ENCODE measurements at places on chromosomes 11 and 22.
A peak's percentile ranks its signal among the peaks of the same experiment; 100 is the strongest.

GRCh38 chr11:12284316-12285050 is 92.9 kb upstream of the PARVA start:
- no peak for DNase-seq

- DNase-seq = no peak
Measured at GRCh38 chr22:27075891-27076290, 418.5 kb downstream of the MIAT start.

DNA sequence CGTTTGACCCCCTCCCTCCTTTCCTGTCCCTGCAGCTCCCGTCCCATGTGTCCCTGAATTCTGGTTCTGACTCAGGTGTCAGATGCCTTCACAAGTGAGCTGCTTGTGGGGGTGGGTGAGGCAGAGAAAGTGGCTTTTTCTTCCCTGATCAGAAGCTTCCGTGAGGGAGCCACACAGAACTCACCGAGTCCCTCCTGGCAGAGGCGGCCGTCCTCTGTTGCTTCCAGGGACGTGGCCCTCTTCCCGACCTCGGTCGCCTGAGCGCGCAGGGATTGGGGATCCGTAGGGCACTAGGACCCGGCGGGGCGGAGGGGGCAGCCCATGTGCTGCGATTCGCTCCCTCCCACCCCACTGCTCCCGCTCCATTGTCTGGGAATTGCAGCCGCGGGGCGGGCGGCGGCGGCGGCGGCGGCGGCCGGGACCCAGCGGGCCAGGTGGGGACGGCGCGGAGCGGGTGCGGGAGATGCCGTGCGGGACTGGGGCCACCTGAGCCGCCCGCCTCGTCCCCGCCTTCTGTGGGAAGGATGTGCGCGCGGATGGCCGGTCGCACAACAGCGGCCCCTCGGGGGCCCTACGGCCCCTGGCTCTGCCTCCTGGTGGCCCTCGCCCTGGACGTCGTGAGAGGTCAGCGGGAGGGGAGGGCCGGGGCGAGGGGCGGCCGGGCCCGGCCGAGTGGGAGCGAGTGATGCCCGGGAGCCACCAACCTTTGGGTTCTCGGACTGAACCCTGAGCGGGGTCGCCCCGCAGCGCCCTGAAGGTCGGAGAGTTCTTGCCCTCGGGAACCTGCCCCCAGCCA is at the start of gene TMEM132A:
TMEM132A (plus strand) TSS at position 351 of the 796 bp plus-strand sequence; CDS start at position 525, 174 bp downstream.
- DNase-seq = peak; percentile 38

- DNase-seq = no peak
Measured at GRCh38 chr11:69540118-69541000, 58.9 kb downstream of the LINC01488 start.

- no peak for DNase-seq
Measured at GRCh38 chr11:83007909-83008580, 63.7 kb downstream of the RAB30 start.

DNA sequence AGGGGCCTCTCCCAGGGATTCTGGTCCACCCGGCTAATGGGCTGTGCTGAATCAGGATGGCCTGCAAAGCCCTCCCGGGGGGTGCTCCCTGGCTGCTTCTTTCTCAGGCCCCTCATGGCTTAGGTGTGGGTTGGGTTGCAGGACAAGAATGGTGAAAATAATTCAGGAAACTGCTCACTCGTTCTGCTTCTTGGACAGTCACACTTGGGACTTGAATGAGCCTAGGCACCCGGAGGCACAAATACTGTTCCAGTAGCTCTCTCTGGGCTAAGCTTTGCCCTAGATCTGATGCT is 83.2 kb downstream of the TRIM29 start:
- DNase-seq = no peak

- DNase-seq = no peak
Measured at GRCh38 chr22:22520667-22521602, 865 bp upstream of the ZNF280A start.

GRCh38 chr11:133951327-133952198 is 5.2 kb downstream of the IGSF9B start:
- no peak for DNase-seq

DNA sequence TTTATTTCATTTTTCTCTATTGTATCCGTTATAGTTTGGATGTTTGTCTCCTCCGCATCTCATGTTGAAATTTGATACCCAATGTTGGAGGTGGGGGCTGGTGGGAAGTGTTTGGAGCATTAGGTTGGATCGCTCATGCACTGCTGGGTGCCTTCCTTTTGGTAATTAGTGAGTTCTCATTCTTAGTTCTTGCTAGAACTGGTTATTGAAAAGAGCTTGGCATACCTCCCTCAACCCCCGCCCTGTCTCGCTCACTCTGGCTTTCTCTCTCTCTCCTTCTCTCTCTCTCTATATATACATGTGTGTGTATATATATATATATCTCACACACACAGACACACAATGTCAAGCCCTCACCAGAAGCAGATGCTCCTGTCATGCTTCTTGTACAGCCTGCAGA is 978.7 kb downstream of the DLG2 start:
- no peak for DNase-seq

DNA sequence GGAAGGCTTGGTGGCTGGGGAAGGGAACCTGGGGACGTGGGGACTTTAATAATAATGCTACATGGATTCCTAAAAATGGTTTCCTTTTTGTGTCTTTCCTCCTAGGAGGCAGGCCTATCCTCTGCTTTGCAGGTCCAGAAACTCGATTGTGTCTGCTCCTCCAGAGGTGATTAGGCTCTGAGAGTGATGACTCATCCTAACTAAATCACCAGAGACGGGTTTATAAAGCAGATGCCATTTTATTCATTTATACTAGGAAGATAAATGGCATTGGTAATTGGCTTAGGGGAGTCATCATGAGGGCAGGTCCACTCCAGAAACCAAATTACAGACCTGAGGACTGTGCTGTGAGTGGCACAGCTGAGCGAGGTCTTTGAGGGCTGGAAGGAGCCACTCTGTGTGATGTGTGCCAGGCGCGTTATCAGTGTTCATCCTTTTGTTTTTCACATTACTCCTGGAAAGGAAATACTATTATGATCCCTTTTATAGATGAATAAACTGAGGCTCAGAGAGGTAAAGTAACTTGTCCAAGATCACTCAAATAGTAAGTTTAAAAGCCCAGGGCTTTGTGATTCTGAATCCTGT is 7.1 kb downstream of the NLRX1 start:
- DNase-seq = no peak

- DNase-seq = no peak
Measured at GRCh38 chr11:44581246-44581645, 15.8 kb downstream of the CD82 start.

DNA sequence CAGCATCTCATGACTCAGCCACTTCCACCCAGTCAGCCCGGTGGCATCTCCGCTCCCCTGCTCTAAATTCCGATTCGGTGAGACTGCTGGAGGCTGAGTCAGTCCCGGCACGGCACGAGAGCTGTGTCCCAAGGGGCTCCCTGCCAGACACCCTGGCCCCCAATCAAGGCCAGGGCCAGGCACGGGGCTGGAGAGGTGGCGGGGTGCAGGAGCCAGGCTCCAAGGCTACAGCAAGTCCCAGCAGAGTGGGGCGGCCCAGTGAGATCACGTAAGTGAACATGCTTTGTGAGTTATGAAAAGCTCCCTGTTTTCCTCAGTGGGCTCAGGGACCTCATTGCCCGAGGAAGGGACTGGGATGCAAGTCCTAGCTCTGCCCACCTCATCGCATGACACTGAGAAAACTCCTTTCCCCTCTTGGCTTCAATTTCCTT is 3.0 kb downstream of the C11orf68 start:
- no peak for DNase-seq

- no peak for DNase-seq
Measured at GRCh38 chr11:57622263-57622662, 24.8 kb downstream of the SERPING1 start.

GRCh38 chr11:65425105-65425970 is 2.7 kb downstream of the NEAT1 start:
- DNase-seq = peak; percentile 37

GRCh38 chr11:65954771-65955170 is 6.8 kb upstream of the SART1 start:
- DNase-seq = no peak

GRCh38 chr11:116946414-116946813 is 109.0 kb upstream of the APOA1 start:
- no peak for DNase-seq

DNA sequence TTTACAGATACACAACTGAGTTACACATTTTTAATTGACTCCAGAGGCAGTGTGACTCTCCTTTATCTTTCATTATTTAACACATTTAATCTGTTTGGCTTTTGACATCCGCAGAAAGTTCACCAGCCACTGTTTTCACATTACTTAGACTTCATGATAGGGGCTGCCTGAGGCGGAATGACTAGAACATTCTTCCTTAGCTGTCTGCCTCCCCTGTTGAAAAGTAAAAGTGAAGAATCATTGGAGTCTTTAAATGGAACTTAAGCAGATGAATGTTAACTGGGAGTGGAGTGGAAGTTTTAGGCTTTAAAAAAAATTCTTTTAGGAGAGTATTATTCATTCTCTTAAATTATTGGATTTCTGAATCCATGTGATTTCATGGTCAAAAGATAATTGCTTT is 229.2 kb upstream of the MTNR1B start:
- no peak for DNase-seq

GRCh38 chr11:3183523-3183922 is 18.4 kb upstream of the OSBPL5 start:
- DNase-seq = no peak

DNA sequence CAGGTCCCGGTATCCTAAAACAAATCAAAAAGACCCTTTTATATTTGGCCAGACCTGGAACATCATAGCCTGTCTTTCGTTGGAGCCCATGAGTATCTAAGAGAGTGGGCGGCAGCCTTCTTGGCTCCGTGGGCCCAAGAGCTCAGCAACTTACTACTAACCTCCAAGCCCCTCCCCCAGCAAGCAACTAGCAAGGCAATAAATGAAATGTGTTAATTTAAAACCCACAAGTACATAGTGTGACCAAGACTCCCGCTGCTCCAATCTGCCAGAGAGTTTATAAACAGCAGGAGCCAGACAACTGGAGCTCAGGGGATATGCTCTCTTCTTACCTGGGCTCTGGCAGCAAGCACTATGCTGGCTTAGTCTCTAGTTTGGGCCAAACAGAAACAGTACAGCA is 40.8 kb upstream of the CYP2D6 start:
- no peak for DNase-seq

DNA sequence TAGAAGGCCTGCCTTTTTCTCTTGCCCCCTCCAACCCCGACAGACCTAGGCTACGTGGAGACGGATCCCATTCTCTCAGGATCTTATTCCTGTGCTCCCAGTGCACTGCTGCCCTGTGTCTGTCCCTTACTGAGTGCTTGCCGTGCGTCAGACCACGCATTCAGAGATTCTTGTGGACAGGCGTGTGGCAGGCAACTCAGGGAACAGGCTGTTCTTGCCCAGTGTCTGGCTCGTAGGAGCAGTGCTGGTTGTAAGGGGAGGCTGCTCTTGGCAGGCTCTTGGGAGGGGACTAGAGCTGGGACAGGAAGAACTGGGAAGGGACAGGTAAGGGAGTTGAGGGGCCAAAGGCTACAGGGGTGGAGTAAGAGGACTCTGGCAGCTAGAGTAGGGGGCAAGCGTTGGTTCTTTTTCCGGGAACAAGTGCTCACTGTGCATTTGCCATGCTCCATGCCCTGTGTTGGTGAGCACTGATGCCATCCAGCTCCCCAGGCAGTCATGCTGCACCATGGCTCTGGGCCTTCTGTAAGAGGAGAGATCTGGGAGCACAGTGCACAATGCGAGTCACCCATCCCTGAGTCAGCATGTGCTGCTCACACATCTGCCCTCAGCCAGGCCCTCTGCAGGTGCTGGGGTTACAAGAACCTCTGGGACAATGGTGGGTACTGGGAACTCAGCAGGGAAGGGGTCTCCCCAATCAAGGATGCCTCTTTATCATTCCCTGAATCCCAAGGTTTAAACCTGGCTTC is 119.1 kb downstream of the TBC1D22A start:
- no peak for DNase-seq

- no peak for DNase-seq
Measured at GRCh38 chr11:20070459-20070858, 89.8 kb downstream of the DBX1 start.

DNA sequence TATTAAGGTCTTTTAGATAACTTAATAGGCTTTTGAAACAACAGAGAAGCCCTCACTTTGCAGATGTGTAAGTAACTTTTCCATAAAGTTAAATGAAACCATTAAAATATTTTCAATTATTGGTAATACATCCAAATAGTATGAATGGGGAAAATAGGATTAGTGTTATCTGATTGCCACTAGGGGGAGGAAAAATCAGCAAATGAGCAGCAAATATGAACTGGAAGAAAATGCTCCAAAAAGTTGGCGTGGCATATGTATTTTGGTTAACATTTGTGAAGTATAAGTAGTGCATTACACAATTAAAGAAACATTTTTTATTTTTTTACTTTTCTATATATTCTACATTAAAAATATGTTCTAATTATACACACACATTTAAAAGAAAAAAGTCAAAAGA is 259.8 kb upstream of the ANO5 start:
- no peak for DNase-seq

DNA sequence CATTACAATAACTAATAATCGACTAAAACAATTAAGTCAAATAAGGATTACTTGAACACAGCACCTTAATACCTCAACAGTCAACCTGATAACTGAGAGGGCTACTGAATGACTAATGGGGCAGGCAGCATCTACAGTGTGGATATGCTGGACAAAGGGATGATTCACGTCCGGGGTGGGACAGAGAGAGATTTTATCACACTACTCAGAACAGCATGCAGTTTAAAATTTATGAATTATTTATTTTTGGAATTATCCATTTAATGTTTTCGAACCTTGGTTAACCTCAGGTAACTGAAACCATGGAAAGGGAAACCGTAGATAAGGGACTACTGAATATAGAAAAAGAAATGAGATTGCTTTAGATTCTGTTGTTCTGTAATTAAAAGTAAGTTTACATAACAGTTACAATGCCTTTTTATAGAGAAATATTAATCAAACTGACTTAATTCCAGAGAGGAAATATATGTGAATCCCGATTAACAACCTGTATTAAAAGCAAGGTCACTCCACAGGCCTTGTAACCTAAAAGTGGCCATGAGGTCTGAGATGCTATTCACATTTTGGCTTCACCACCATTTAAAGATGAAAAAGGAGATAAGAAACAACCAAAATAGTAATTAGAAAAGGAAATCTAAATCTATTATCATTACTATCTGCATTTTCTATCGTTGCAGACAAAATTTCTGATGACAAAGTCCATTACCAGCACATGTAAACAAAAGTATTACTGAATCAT is 119.0 kb upstream of the TP53AIP1 start:
- DNase-seq = no peak

- no peak for DNase-seq
Measured at GRCh38 chr11:33697997-33698396, 2.6 kb downstream of the C11orf91 start.

DNA sequence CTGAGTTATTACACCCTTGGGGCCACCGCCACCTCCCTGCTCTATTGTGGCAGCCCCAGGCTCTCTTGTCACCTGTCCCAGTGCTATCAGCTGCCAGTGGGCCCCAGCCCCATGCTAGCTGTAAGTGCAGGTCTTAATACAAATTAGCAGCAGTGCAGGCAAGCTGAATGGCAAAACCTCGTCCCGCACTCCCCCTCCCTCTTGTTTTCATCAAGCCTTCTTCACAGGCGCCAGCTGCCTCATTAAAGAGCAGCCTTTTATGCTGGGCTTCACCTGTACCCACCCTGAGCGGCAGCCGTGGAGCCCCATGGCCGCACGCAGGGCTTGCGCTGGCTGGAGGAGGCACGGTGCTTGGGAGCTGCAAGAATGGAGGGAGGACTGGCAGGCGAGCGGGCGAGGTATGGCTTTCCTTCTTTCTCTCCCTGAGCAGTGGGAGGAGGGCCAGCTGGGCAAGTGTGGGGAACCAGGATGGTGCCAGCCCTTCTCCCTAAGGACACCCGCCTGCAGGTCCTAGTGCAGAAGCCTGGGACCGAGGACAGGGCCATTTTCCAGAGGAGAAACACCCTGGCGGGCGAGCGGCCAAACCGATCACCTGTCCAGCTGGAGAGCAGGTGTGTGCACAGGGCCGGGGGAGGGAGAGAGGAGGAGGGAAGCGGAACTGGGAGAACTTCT is 70.7 kb downstream of the FLI1 start:
- DNase-seq = no peak
